ENCODE measurements at places on chromosomes 13 and 19.
A peak's percentile ranks its signal among the peaks of the same experiment; 100 is the strongest.

- no peak for DNase-seq
Observed at GRCh38 chr13:26541678-26542568, 15.6 kb upstream of the WASF3 start.

GRCh38 chr13:110989331-110989730 lies 74.5 kb upstream of the ANKRD10 start:
- no peak for DNase-seq

DNA sequence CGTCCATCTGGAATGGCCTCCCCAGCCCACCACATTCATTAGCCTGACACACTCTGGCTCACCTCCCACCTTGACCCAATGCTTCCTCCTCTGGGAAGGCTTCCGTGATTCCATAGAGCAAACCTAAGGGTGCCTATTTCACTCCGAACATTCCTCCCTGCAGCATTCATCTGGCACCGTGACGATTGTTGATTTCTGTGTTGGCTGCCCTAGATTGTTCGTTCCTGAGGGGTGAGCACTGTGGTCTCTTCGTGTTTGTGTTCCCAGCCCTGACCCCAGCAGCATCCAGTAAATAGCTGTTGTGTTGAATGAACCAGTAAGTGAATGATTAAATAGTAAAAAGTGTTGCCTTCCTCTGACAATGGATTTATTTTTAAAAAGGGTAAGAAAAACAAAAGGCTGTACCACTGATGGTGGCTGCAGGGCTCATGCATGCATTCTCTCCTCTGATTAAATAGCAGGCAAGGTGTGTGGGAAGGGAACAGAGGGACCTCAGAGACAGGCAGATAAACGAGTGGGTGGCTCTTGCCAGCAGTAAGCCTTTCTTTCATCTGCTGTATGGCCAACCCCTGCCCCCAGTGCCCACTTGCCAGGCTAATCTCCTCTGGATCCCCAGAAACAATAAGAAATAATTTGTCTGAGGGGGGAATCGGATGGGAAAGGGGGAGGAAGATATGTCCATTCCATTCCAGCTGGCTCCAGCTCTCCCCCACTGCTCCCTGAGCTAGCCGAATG lies 48.4 kb upstream of the CACNA1A start:
- no peak for DNase-seq

- peak; percentile 94 for DNase-seq
Observed at GRCh38 chr13:40152145-40152544, 496.7 kb downstream of the COG6 start.
